NCI-H510A (cell line): ENCODE measurements at places on chromosomes 2 and 18.

- no peak for DNase-seq
Measured at GRCh38 chr18:58570360-58571064, 58.4 kb downstream of the ALPK2 start.

DNA sequence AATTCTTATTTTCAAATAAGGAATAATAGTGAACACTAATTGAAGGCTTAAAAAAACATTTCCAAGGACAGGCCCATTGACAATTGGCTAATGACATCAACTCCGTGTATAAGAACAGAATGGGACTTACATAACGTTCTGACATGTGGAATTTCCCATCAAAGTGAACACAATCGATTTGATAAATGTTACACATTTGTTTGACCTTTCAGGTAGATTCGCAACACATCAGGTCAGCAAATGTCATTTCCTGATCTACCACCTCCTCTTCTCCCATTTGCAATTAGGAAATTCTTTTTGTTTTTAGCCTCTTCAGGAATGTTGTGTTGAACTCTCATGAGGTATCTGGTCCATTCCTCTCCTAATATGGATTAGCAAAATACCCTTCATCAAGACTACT lies 292.9 kb upstream of the SLC14A2 start:
- DNase-seq: no peak

DNA sequence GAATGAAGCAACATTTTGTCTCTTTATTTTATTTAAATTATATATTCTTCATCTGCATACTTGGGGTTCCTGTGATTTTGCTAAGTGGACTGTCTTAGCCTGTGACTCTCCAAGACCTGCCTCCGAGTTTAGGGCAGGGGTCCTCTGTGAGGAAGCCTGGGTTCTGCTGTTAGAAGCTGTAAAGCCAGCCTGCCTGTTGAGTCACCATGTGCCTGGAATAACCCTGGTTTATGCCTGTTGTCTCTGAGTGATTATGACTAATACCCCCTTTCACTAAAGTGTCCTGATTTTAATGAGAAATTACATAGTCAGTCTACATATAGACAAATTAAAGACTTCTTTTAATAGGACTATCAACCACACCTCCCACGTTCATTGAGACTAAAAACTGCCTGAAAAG lies 369.1 kb downstream of the ZNF521 start:
- no peak for DNase-seq

DNA sequence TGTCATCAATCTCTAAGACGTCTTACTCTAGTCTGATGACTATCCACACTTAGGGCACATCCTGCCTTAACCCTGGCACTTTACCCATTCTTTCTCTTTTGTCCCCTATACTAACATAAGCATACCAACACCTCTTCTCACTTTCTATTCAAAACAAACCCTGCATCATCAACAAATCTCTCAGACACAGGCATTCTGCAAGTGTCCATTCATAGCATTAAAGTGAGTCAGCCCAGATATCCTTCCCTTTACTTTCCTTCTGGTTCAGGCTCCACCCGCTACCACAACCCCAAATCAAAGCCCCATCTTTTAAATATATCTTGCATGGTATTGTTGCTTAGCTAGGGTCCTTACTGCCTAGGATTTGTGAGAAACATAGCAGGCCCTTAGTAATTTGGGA lies 3.8 kb downstream of the GRB14 start:
- no peak for DNase-seq

GRCh38 chr2:223890721-223891120 lies 53.3 kb upstream of the AP1S3 start:
- no peak for DNase-seq

DNA sequence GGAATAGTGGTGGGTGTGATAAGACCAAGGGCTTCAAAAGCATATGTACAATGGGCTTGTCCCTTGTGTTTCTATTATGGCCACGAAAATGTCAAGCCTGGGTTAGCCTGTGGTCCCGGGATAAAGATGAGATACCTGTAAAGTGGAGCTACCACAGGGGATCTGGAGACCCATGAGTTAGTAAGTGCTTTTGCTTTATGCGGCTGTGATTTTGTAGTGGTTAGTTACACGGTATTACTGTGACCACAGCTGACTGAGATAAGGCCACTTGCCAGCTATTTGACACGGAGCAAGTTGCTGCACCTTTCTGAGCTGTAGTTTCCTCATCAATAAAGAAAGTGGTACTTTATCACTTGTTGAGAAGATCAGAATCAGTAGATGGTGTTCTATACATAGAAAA lies 99.3 kb downstream of the PRELID3A start:
- no peak for DNase-seq

DNA sequence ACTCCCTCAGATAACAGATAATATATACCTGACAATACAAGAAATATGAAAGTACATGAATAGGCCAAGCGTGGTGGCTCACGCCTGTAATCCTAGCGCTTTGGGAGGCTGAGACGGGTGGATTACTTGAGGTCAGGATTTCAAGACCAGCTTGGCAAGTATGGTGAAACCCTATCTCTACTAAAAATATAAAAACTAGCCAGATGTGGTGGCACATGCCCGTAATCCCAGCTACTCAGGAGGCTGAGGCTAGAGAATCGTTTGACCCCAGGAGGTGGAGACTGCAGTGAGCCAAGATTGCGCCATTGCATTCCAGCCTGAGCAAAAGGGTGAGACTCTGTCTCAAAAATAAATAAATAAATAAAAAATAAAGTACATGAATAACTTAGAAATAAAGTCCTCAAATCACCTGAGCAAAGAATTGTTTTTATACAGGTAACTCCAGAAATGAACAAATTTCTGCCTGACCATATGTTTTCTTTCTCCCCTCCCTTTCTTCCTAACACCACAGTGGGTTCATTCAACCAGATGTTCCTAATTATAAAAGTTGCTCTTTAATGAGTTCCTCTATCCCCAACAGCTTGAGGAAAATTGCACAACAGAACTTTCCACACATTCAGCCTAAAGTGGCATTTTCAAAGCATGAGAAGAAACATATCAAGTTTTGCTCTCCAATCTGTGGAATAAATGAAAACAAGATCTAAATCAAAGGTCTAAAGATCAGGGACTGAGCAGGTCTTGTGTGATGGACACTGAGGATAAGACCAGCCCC lies 33.6 kb upstream of the AP1S3 start:
- no peak for DNase-seq

DNA sequence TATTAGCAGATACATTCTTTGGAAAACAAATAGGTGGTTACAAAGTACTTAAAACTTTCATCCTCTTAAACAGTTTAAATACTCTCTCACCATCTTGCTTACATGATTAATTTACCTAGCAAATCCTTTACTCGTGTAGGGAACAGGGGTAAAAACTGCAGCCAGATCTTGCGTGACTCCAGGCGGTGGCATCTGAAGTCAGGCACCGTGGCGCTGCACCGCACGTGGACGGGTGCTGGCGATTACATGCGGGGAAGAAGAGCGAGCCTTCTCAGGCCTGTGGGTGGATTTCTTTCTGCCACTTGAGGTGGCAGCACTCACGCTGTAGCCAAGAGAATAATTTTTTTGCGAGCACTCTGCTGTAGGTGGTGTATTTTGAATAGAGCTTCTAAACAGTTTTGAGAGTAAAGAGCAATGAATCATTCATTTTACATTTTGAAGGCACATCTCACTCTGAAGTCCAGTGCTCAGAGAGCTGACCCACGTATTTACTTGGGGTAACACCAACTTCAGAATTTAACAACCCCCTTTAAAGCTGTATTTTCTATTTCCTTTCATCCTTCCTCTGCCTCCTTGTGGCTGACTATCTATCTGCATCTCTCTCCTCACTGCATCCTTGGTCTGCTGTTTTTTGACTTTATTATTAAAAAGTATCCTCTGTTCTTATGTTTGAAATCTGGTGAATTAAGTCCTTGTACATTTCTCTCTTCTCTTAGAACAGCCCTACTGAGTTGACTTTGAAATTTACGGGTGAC lies 68.9 kb downstream of the EPAS1 start:
- no peak for DNase-seq

DNA sequence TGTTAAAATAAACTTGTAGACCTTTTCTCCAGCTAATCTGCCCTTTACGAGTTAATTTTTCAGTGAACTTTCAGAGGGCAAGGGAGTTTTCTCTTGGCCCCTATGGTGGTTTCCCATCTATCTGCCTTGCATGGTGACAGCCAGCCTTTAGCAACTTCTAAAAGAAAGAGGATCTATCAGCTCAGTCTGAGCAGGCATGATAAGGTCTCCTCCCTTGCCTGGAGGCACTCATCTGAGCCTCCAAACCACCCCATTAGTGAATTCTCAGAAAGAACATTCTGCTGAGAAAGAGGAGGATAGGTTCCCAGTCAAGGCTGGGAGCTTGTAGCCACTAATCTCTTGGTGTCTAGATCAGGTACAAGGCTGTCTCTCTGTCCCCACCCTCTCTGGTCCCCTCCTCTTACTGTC lies 10.7 kb upstream of the GYPC start:
- no peak for DNase-seq
